ENCODE measurements at places on chromosomes 2 and 18.

DNA sequence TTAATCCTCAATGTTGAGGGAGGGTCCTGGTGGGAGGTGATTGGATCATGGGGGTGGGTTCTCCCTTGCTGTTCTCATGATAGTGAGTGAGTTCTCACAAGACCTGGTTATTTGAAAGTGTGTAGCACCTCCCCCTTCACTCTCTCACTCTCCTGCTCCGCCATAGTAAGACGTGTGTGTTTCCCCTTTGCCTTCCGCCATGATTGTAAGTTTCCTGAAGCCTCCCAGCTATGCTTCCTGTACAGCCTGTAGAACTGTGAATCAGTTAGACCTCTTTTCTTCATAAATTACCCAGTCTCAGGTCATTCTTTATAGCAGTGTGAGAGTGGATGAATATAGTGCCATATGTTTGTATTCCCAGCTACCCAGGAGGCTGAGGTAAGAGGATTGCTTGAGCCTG, 9.6 kb downstream of the IL1B start:
- no peak for DNase-seq

- DNase-seq, result no peak
Observed at GRCh38 chr2:232420463-232421188, 14.0 kb downstream of the ALPG start.

GRCh38 chr2:66275984-66276383, 158.9 kb upstream of the MEIS1 start:
- DNase-seq, result no peak

- no peak for DNase-seq
Observed at GRCh38 chr18:70148039-70148938, 57.2 kb downstream of the RTTN start.

- no peak for DNase-seq
Observed at GRCh38 chr2:88018909-88019308, 2.6 kb upstream of the RNU2-63P start.

DNA sequence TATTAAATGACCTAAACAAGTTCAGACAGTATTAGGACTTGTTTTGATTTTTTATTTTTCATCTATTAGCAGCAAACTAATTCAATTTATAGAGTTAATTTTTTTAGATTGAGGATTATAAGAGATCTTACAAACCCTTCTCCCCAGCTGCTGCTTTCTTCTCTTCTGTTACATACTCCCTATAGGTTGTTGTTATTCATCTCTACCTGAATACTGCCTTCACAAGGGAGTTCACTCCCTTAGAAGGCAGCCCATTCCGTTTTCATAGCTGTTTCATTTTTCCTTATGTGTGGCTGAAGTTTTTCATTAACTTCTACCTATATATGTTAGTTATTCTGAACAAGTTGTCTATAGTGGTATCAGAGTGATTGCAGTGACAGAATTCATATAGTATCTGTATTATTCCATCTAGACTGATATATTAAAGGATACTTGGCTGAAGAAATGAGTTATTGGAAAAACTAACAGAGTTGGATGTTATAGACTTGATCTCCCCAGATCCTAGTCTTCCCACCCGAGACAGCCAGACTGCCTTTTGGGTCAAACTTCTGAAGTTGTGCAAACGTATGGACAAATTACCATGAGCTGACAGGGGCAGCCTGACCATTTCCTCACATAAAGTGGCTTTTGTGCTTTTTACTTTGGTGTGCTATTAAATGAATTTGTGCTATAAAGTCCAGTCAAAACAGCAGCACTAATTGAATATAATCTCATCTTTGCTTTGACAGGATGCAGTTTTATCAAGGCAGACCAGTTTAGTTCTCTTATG, 8.7 kb downstream of the GLS start:
- DNase-seq, result no peak

DNA sequence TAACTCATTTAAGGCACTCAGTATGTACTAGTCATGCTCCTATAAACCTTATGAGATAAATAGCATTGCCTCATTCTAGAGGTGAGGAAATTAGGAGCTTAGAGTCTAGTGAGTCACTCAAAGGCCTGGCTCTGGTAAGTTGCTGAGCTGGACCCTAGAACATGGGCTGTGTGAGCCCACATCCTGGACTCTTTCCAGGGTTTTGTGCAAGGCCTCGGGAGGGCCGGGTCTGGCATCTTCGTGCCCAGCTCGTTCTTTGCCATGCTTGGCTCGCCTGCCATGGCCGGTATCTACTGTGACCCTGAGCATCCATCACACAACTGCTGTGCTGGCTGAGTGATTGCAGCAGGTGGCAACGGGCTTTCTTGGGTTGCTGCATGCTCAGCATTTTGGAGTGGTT, 168.0 kb downstream of the LPIN1 start:
- DNase-seq, result no peak

GRCh38 chr18:2169656-2170055, 401.6 kb downstream of the METTL4 start:
- no peak for DNase-seq

DNA sequence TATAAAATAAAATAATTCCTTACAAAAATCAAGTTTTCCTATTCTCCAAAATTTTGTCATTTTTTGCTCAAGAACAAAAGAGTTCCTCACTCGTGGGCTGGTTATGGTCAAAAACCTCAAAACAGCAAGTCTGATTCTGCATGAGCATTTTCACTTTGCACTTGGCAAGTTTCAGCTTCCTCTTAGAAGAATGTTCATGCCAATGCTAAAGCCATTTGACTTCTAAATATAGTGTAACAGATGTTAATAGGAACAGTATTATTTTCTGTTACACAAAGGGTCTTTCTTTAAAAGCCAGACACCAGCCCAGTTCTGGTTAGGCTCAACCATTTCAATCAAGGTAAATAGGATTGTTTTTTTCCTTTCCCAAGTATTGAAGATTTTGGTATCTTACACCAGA, 261.3 kb upstream of the CCDC68 start:
- no peak for DNase-seq

DNA sequence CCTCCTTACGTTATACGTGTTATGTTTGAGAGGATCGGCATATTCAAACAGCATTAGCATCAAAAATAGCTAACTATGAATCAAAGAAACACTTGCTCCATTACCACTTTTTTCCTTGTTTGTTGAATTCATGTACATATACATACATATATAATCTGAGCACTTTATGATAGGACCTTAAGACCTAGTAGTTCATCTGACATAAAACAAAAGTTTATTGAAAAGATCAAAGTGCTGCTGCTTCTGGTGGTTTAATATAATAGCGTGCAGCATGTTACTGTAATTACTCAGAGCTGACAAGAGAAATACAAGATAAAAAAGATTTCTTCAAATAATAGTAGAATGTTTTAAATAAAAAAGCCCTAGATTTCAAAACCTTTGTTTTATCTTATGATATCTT, 1850.9 kb upstream of the LRRTM1 start:
- DNase-seq, result no peak

- DNase-seq, result no peak
Observed at GRCh38 chr18:58362829-58363271, 266.0 kb downstream of the ALPK2 start.

- DNase-seq, result no peak
Observed at GRCh38 chr2:163595028-163595427, 140.8 kb downstream of the FIGN start.

- DNase-seq, result no peak
Observed at GRCh38 chr2:34545486-34546136, 946.5 kb upstream of the FAM98A start.

DNA sequence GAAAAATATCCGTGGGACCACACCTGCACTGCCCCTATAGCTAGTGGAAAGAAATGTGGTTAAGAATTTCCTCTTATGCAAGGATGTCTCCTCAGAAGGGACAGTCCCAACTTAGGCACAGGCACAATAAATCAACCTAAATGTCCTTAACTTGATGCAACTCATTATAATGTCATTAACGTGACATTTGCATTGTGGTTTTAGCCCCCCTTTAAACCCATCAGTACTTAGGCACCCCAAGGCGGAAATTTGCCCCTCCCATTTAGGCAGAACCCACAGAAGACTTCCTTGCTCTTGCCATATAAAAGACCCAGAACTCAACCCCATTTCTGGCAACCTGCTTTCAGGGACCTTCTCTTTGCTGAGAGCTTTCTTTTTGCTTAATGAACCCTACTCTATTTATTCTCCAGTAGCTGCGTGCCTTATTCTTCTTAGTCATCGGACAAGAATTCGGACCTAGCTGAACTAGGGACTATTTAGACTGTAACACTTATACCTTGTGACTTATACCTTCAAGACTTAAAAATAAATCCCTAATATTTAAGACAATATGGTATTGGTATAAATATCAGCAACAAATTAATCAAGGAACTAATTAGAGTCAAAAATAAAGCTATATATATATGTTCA, 1281.6 kb upstream of the TMEFF2 start:
- no peak for DNase-seq

DNA sequence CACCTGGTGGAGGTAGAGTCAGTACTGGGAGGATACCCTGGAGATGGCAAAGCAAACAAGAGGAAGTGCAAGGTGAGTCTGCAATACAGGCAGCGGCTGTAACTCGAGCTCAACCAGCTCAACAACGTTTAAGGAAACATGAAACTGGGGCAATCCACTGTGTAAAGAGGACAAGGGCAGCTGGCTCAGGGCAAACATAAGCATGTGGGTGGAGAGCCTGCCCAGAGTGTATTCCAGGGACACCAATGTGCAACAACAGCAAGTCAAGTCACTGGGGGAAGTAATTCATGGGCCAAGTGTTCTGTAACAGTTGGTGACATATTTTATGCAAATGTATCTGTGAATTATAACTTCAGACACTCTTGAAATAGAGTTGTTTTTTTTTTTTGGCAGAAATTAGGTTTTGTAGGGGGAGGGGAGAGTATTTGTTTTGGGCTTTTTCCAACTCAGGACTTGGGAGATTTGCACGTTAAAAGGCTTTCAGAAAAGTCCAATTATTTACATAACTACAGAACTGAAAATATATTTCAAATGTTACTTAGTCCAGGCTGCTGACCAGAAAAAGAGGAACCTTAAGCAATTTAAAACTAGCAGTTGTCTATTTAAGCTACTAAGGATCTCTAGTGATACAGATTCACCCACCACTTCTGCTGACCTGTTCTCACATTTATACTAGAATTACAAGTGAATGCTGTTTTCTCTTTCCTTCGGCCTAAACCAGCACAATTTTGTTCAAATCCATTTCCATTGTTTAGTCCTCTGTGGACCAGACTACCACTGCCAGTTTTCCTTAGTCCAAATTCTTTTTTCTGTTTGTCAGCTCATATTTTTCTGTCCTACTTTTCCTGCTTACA, 18.6 kb downstream of the NRXN1 start:
- no peak for DNase-seq

GRCh38 chr2:169977530-169977929, 150.3 kb downstream of the UBR3 start:
- no peak for DNase-seq

DNA sequence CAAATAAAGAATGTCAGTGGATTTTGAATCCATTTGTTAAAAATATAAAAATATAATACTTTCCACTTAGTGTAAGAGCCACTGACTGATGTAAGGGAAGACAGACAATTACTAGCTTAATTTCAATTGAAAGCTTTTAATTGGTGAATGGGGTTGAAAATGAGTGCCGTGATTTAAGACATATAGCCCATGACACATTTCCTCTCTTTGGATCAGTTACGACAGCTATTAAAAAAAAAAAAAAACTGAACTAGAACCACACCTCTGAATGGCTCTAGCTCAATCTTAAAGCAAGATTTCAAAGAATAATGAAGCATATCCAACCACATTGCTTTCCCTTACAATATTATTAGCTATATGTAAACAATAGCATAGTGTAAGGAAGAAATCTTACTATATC, 44.0 kb downstream of the CIB4 start:
- no peak for DNase-seq

- peak; percentile 25 for DNase-seq
Observed at GRCh38 chr2:239721991-239722759, 303.0 kb downstream of the NDUFA10 start.

DNA sequence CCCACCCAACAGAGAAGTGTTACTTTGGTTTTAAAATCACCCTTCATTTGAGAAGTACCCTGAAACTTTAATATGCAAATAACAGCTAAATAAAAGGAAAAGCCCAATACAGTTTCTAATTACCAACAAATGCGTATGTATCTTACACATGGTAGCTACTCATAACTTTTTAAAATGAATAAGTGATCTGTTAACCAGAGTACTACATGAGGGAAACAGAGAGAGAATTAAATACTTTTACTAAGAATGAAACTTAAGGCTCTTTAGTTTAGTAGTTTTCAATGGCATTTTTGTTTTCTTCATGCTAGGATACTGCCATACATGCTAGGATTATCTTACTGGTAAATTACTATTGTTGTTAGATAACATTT, 39.1 kb upstream of the NABP1 start:
- DNase-seq, result no peak

GRCh38 chr2:235637896-235638295, 144.1 kb downstream of the AGAP1 start:
- no peak for DNase-seq

DNA sequence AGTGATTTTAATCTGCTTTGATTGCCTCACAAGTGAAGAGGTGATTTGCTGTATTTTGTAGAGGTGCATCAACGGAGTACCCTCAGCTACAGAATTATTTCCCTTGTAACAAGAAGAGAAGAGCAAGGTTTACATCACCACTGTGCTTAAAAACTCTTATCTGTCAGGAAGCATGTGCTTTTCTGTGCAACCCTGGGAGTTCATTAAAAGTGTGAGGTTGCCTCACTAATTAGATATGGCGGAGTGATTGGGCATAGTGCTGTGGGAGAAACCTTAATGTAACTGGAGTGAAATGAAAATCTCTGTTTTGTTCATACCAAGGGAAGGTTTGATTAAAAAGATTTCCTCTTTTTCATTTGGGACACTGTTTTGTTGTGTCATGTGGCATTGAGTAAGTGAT, 544.7 kb downstream of the PARD3B start:
- DNase-seq, result no peak

GRCh38 chr2:203549406-203549805, 14.3 kb upstream of the RAPH1 start:
- DNase-seq, result no peak

DNA sequence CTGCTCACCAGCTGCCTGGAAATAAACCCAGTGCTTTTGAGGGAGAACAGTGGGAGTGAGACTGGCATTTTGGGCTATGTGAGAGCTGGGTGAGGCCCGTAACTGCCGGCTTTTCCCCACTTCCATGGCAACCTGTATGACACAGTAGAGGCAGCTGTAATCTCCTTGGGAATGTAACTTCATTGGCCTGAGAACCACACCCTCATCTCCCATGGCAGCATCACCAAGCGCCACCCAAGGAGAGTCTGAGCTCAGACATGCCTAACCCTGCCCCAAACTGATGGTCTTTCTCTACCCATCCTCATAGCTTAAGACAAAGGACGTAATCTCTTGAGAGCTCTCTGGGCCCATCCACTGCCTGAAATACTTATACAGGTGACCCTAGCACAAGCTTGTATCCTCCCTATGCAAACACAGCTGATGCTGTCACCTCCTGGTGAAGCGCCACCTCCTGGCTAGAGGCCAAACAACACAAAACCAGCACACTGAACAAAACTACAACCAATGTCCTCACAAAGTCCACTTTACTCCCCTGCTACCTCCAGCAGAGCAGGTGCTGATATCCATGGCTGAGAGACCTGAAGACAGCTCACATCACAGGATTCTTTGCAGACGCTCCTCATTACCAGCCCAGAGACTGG, 763.4 kb upstream of the NRXN1 start:
- no peak for DNase-seq

GRCh38 chr2:216287251-216287650, 85.0 kb downstream of the MARCHF4 start:
- DNase-seq, result no peak

Measured in activated CD8-positive, alpha-beta memory T cell treated with anti-CD3 and anti-CD28 coated beads, Interleukin-2, amount 50 U/mL, for 48 hours (primary cell).